Stimulated activated CD4-positive, alpha-beta T cell treated with anti-CD3 and anti-CD28 coated beads, Interleukin-4, amount 100 ng/mL, for 24 hours (primary cell): ENCODE measurements at places on chromosomes 13 and 19.

GRCh38 chr19:6587093-6587820 lies 3.7 kb downstream of the CD70 start:
- DNase-seq = no peak

DNA sequence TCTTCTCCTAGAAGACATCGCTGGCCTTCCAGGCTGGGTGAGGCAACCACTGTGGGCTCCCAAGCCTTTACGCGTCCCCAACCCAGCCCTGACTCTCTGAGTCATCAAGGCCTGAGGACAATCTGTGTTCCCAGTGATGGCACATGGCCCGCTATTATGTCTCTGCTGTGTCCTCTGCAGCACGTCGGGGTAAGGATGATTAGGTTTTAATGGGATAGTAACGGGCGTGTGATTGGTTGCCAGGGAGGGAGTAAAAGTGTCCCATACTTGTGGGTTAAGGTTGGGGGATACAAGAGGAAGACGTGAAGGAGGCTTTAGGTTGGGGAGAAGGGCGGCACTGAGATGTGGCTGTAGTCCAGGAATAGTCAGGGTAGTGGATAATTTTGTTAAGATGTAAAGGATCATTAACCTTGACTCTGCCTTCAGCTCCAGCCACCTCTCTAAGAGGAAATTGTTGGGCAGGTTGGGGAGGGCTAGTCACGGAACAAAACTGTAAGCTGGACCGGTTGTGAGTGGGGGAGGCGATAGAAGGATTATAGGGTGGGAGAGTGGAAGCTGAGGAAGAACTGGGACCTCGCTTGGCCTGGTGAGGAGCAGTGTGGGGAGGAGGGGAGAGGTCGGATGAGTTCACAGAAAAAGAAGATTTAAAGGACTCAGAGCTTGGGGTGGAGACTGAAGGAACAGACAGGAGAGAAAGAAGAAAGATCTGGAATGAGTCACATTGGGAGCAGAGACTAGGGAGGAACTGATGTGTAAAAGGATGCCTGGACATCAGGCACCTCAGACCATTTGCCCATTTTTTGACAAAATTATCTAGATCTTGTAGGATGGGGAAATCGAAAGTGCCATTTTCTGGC lies 27.9 kb upstream of the IGFL1 start:
- no peak for DNase-seq

- DNase-seq = no peak
Measured at GRCh38 chr13:25175026-25175425, 2.9 kb upstream of the AMER2 start.

DNA sequence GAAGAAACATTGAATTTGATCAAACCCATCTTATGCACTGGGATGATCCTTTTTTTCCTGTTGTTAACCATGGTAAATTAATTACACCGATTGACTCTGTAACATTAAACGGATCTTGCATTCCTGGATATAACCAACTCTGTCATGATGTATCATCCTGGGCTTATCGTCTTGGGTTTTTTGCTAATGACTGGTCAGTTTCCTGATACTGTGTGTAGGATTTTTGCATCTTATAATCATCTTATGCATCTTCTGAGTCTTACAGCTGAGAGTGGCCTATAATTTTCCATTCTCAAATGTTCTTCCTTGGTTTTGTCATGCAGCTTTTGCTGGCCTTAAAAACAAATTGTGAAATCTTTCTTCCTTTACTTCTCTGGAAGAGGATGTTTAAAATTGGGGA lies 12.8 kb downstream of the DCUN1D2 start:
- DNase-seq = no peak

- peak; percentile 62 for DNase-seq
Measured at GRCh38 chr13:39956036-39956435, 300.6 kb downstream of the COG6 start.

GRCh38 chr13:75489502-75490263 lies 7.7 kb upstream of the TBC1D4 start:
- DNase-seq = peak; percentile 8

- peak; percentile 16 for DNase-seq
Measured at GRCh38 chr19:12880551-12881171, 588 bp downstream of the DNASE2 start.

GRCh38 chr19:39416152-39417120 lies 4.0 kb downstream of the PLEKHG2 start:
- no peak for DNase-seq
